ENCODE measurements at places on chromosomes 13 and 19.

DNA sequence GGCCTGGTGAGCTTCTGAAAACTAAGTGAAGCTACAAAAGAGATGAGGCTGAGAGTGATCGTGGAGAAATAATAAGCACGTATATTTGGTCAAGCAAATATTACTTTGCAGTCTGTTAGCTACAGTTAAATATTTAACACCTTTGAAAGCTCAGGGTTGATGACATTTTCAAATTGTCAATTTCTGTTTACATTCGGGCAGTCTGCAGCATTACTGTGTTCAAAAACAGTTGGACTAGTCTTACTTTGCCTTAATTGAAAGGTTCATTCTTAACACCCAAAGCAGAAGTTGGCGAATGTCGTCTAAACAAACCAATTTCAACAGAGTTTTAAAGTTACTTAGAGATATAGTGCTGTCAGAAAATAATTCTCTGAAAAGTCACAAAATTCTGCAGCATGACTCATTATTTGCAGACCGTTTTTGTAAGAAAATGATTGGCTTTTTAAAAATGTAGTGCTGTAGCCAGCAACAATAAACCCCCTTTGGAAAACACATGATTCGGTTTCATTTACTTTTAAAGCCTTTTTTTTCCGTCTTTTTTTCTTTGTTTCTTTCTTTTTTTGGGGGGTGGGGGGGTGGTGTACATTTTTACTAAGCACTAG lies 549.0 kb downstream of the GPC6 start:
- DNase-seq = no peak

GRCh38 chr19:32866061-32866460 lies 3.5 kb downstream of the SLC7A9 start:
- no peak for DNase-seq

GRCh38 chr19:3821857-3822364 lies 35.7 kb upstream of the MATK start:
- peak; percentile 88 for DNase-seq

DNA sequence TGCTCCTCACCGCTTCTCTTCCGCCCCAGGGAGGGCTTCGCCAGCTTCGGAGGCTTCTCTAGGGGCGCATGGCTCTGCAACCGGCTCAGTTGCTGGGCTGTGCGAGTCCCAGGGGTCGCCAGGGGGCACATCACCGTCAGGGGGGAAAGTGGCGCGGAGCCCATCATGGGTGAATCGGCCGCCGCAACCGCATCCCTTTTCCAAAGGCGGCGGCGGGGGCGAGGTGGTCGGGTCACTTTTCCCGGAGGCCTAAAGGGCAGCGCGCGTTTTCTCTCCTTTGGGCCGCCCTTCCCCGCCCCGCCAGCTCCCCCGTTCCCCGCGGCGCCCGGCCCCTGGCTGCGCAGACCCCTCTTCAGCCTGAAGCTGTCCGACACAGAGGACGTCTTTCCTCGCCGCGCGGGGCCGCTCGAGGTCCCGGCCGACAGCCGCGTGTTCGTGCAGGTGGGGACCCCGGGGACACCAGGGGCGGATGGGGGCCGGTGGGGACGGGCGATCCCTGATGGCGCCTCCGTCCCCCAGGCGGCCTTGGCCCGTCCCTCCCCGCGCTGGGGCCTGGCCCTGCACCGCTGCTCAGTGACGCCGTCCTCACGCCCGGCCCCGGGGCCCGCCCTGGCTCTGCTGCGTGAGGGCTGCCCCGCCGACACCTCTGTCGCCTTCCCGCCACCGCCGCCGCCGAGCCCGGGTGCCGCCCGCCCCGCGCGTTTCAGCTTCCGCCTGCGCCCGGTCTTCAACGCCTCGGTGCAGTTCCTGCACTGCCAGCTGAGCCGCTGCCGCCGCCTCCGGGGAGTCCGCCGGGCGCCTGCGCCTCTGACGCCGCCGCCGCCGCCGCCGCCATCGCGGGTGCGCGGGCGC lies 1.7 kb downstream of the TGFBR3L start:
- peak; percentile 53 for DNase-seq

DNA sequence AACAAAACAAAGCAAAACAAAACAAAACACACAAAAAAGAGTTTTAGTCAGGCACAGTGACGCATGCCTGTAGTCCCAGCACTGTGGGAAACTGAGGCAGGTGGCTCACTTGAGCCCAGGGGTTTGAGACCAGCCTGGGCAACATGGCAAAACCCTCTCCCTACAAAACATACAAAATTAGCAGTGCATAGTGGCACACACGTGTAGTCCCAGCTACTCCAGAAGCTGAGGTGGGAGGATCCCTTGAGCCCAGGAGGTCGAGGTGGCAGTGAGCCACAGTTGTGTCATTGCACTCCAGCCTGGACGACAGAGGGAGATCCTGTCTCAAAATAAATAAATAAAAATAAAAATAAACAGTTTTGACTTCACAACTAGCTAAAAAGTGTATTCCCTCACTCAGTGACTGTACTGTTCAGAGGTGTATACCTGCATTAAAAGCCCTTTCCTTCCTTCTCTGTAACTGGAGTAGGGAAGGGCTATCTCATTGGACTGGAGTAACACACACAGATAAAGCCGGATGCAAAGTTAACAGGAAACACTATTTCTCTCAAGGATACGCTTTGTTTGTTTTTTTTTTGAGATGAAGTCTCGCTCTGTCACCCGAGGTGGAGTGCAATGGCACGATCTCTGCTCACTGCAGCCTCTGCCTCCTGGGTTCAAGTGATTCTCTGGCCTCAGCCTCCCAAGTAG lies 3.7 kb upstream of the BAX start:
- no peak for DNase-seq

- DNase-seq = peak; percentile 34
These were observed 124.2 kb downstream of the TBC1D4 start for GRCh38 chr13:75357576-75358289.

DNA sequence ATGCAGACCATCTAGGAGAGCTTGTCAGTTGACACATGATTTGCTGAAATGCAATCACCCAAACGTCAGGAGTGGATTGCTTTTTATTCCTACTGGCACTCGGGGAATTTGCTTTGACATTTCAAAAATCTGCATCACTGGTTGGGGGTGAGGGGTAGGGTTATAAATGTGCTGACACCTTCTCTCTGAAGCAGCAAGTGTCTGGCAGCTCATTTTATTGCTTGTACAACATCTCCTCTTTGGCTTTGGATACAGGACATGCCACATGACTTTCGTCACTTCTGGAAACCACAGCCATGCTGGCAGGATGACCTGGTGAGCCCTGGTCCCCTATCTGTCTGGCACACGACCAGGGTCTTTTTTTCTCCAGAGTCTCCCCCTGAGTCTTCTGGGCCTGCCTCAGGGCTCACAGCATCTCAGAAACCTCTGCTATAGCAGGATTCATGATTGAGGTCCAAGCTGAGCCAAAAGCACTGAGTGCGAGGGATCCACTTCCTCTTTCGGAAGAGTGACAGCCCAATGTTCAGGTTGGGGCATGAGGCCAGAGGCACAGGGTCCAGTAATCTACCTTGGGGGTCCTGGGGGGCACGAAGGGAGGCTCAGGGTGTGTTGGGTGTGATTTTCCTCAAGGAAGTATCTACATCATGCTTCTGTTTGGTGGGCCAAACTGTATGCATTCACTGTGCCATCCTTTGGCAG lies 60.1 kb downstream of the HSPH1 start:
- DNase-seq = no peak

DNA sequence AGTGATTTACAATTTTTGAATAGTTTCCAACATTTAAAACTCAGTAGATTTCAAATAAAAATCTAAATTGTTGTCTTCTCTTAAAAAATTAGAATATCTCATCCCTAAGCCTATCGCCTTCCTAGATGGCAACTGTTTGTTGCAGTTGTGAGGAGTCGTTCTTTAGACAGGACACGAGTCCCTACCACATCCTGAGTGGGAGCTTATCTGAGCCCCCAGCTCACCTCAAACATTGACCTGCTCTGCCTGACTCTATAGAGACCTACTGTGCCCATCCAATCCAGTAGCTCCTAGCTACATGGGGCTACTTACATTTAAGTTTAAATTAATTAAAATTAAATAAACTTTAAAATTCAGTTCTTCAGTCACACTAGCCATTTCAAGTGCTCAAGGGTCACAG lies 434.7 kb downstream of the FOXO1 start:
- no peak for DNase-seq

- no peak for DNase-seq
These were observed 63.3 kb downstream of the DCLK1 start for GRCh38 chr13:36067746-36068381.

DNA sequence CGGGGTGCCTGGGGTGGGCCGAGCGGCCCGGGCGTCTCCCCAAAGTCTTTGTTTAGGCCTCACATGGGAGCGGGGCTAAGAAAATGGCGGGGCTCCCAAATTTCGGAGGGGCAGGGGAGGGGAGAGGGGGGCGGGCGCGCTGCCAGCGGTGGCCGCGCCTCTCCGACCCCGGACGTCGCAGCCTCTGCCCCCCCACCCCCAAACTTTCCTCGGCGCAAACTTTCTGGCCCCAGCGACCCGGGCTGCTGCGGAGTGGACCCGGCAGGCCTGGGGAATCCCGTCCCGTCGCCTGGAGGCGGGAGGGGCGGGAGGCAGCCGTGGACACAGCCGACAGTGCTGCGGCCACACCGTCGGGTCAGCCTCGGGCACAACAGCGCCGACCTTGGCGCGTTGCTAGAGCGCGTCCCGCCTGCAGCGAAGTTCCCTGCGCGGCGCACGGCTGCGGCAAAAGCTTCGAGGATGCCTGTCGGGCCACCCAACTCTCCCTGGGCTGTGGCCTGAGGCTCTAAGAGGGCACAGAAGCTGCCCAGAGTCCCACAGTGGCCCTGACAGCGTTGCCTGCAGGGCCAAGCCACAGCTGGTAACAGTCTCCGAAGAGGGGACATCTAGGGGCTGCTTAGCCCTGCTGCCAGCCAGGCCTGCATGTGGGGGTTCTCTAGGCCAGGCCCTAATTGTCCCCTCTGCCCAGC lies 1.3 kb downstream of the NFIX start:
- DNase-seq = no peak

- DNase-seq = no peak
These were observed 18.0 kb downstream of the PRAM1 start for GRCh38 chr19:8484331-8484894.

GRCh38 chr19:30637926-30638325 lies 265.7 kb downstream of the ZNF536 start:
- no peak for DNase-seq

DNA sequence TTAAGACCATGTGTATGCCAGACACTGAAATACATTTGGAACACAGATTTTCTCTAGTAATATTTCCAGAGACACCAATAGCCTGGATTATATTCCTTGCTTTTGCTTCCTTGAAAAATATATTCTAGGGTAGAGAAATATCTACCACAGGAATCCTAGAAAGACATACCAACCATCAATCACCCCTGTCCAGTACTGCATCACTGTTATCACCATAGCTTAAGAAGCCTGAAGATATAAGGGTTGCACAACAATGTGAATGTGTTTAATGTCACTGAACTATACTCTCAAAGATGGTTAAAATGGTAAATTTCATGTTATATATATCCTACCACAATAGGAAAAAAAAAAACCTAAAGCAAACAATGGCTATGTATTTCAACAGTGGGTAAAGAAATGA lies 163.6 kb downstream of the DIAPH3 start:
- no peak for DNase-seq

- no peak for DNase-seq
These were observed 65.6 kb downstream of the UFM1 start for GRCh38 chr13:38415233-38415632.

DNA sequence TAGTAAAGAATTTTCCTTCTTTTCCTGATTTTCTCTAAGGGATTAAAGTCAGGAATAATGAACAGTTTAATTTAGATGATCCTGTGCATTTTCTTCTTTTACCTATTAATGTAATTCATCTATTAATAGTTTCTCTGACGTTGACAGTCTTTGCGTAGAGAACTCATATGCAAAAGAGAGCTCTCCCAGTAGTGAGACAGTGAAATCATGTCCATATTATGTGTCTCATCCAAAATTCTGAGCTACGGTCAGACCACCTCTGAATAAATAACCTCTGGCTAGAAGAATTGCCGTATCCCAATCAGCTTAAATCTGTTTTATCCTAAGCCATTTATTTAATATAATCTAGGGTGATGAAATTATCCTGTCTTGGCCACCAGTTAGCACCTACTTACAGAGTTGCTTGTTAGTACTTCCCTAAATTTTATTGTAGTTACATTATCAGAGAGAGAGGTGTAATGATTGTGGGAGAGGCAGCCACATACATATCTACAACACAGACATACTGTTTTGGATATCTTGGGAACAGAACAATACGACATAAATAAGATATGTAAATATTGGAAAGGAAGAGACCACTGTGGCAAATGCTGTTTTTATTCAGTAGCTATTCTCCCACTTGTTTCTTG lies 30.7 kb downstream of the PDS5B start:
- no peak for DNase-seq

DNA sequence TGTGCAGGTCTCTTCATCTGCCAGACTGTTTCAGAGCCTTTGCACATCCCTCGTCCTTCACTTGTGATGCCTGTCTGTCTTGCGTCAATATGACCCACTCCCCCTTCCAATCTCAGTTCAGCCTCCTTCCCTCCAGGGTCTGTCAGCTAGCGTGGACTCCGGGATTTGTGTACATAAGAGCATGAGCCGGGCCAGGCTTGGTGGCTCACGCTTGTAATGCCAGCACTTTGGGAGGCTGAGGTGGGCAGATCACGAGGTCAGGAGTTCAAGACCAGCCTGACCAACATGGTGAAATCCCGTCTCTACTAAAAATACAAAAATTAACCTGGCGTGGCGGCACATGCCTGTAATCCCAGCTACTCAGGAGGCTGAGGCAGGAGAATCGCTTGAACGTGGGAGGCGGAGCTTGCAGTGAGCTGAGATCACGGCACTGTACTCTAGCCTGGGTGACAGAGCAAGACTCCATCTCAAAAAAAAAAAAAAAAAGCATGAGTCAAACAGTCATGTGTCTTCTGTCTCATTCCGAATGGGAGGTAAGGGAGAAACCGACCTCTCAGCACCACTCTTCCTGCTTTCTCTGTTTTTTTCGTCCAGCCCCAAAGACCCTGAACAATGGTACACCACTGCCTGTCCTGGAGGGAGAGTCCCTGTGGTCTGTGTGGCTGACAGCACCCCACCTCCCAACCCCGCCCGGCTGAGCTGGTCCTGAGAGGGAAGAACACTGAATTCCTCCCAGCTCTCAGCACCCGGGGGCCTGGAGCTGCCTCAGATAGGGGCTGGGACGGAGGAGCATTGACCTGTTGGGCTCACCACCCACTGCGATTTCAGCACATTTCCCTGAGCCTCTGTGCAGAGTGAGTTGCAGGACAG lies 2.4 kb upstream of the SIGLEC9 start:
- DNase-seq = no peak

- DNase-seq = no peak
These were observed 255.1 kb downstream of the TBC1D4 start for GRCh38 chr13:75226733-75227435.

DNA sequence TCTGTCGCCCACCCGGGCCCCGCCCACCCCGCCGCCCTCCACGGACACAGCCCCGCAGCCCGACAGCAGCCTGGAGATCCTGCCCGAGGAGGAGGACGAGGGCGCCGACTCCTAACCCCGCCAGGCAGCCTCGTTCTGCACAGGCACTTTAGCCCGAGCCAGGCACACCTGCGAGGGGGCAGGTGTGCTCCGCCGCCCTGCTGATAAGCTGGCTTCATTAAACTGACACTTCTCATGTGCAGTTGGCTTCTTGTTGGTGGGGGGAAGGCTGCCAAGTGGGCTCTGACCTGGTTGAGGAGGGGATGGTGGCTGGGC lies 8.2 kb downstream of the IL4I1 start:
- DNase-seq = no peak

Measured in stimulated activated CD4-positive, alpha-beta T cell treated with anti-CD3 and anti-CD28 coated beads, Interleukin-12 subunit alpha, Interleukin-12 subunit beta, amount 100 ng/mL, for 4 hours (primary cell).